ENCODE measurements at places on chromosomes 6 and 20. TPM values are rescaled to one million over a fixed set of nuclear protein-coding genes. Genes with fewer than 3 reads are reported as not detected.

The EDN1 gene
- total RNA-seq: 0.54 TPM

The HDGFL1 gene
- total RNA-seq: not detected

The CASP8AP2 gene
- total RNA-seq: 20.3 TPM

The PSORS1C2 gene
- total RNA-seq: 0.49 TPM

The TCP11 gene
- total RNA-seq: not detected

Data from glutamatergic neuron (in vitro differentiated cells).